Central memory CD4-positive, alpha-beta T cell (primary cell): ENCODE measurements at places on chromosomes 5 and 9.

DNA sequence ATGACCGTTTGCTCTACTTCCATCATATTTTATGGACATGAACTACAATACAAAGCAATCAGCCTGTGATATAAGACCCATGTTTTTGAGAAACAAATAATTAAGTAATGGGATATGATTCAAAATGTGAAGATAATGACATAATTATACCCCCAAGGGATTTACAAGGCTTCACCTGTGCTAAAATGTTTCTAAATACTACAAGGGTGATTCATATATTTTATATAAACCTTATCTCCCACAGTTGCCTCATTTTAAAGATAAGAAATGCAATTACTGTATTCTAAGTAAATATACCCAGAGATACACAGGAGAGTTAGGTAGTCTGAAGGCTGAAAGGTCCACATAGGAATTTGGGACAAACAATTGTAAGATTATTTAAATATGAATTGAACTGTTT, 662.0 kb upstream of the CHD1 start:
- no peak for DNase-seq

DNA sequence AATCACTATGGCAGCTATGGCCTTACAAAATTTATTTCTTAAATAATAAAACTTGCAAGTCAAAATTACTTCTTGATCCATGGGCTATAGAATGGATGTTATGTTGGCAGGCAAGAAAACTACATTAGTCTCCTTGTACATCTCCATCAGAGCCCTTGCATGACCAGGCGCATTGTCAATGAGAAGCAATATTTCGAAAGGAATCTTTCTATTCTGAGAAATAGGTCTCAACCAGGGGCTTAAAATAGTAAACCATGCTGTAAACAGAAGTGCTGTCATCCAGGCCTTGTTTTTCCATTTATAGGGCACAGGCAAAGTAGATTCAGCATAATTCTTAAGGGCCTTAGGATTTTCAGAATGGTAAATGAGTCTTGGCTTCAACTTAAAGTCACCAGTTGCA, 220.1 kb downstream of the SREK1 start:
- no peak for DNase-seq

GRCh38 chr9:128099932-128100491, 27.5 kb downstream of the PTGES2 start:
- no peak for DNase-seq

DNA sequence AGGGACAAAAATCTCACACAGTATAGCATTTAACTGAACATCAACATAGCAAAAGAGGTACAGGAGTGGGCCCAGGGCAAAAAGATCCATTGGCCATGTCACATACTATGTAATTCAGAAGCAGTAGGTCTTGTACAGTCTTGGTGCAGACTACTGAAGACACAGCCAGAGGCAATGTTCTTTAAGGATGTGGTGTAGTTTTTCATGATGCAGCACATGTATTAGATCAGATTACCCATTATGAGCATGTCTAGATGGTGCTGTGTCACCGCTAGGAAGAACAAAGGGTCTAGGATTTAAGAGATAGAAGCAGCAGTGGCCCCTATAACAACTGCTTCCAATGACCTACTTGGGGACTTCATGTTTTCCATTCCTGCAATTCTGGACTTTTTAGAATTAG, 610.4 kb upstream of the MEF2C start:
- no peak for DNase-seq

DNA sequence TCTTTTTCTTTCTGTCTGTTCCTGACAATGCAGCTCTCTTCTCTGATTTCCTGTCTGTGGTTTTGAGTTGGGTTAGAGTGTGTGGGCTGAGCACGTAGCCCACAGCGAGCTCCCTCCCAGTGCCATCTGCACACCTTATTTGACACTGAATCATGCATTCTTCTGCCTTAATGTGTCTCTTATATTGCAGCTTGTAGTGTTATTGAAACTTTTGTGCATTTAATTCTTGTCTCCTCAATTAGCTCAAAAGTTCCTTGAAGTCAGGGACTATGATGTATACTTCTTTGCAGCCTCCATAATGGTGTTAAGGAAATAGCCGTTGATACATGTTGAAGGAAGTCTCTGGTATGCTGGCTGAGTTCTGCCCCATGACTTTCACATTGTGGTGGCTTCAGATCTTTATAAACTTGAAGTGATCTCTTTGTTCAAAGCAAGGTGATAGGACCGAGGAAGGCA, 576.2 kb upstream of the CLINT1 start:
- DNase-seq: peak; percentile 11

- DNase-seq: no peak
Measured at GRCh38 chr5:163509291-163509951, 4.0 kb downstream of the MAT2B start.

DNA sequence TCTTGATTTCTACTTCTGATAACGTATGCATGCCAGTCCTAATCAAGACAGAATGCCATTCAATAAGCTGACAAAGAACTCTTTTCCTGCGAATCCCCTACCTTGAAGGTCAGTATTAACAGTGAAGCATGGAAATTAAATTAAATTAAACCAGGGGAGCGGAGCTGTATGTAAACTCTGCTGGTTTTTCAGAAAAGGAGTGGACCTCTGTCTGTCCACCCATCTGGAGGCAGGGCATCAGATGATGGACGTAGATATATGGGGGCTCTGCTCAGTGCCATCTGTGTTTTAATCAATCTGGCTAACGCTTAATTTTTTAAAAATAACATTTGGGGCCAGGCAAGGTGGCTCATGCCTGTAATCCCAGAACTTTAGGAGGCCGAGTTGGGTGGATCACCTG, 101.9 kb downstream of the ROR2 start:
- DNase-seq: no peak

- DNase-seq: no peak
Measured at GRCh38 chr5:160297004-160297403, 15.4 kb downstream of the CCNJL start.
